A375 (cell line): ENCODE measurements at places on chromosomes 6 and 20. TPM values are rescaled to one million over a fixed set of nuclear protein-coding genes. Genes with fewer than 3 reads are reported as not detected.

The THBS2 gene
- 2.0 and 2.2 TPM in 2 replicates for total RNA-seq

The HLA-DRB1 gene
- 67.3 and 68.2 TPM in 2 replicates for total RNA-seq

The DLK2 gene
- 4.9 and 7.1 TPM in 2 replicates for total RNA-seq

The EEF1A1 gene
- total RNA-seq, result 8,479 and 9,610 TPM in 2 replicates

The RIMS1 gene
- total RNA-seq, result 0.94 and 1.5 TPM in 2 replicates

The C20orf144 gene
- 0.04 TPM in 1 of 2 replicates, not detected in the other for total RNA-seq

The SUMO4 gene
- 0.34 and 1.5 TPM in 2 replicates for total RNA-seq

The ASIP gene
- not detected in 2 replicates for total RNA-seq

The SLC12A5 gene
- not detected in 2 replicates for total RNA-seq

The SIRPB2 gene
- not detected in 2 replicates for total RNA-seq

The TCF21 gene
- 0.08 TPM in 1 of 2 replicates, not detected in the other for total RNA-seq

The GCNT2 gene
- 4.5 and 5.4 TPM in 2 replicates for total RNA-seq

The TSBP1 gene
- total RNA-seq, result 0.08 TPM in 1 of 2 replicates, not detected in the other

The SPTLC3 gene
- 2.6 and 3.0 TPM in 2 replicates for total RNA-seq

The METTL24 gene
- not detected in 2 replicates for total RNA-seq

The RSPH3 gene
- 4.4 and 5.9 TPM in 2 replicates for total RNA-seq

The GID8 gene
- total RNA-seq, result 40.2 and 44.2 TPM in 2 replicates

The RREB1 gene
- 11.8 and 12.0 TPM in 2 replicates for total RNA-seq

The FAM209B gene
- total RNA-seq, result 1.1 TPM in 1 of 2 replicates, not detected in the other

The OR2H2 gene
- not detected in 2 replicates for total RNA-seq
